ENCODE measurements at places on chromosomes 7 and 10.

DNA sequence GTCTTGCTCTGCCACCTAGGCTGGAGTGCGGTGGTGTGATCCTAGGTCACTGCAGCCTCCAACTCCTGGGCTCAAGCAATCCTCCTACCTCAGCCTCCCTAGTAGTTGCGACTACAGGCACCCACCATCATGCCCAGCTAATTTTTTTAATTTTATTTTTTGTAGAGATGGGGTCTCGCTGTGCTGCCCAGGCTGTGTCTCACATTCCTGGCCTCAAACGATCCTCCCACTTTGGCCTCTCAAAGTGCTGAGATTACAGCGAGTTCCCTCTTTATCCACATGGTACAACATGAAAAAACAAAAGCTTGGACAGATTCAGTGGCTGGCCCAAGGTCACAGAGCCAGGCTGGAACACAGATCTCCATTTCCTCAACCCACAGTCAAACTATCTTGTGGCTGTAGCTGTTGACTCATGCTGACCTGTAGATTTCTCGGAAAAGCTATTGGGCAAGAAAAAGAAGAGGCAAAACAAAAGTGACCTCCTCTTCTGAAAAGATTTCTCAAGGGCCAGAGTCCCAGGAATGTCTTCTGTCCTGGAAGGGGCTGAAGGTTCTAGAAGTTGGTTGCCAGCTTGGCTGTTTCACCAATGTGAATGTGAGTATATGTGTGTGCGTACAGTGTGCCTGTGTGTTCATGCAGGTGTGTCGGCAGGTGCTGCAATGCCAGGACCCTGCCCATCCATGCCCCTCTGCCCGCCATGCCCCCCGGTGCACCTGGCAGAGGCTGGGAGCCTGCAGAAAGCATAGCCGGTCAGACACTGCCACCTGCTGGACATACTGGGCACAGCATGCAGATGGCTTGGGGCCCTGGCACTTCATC lies 28.4 kb downstream of the TMEM130 start:
- H3K36me3 ChIP-seq, result no peaks in the 10 kb centered on the region
- peak; percentile 31 for DNase-seq
- H3K4me3 ChIP-seq, result no peak overlapping the region

DNA sequence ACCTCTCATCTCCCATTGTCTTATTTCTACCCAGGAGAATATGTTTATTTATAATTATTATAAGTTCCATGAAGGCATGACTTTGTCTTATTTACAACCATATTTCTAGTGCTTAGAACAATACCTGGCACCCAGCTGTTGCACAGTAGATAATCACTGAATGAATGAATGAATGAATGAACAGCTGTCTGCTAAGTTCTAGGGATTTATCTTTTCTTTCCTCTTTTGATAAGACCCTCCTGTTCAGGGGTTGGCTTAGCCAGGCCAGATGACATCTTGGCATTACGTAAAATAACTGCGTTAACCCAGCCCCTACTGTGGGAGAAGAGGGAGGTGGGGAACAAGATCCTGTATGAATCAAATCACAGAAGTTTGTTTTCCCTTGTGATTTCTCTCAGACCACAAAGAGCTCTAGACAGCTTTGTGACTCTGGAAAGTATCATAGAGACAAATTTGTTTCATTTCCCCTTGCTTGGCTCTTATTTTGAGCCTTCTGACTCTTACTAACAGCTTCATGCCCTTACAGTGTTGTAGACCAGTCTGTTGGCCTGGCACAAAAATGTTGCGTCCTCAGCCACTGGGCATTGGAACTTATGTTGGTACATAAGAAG lies 8.4 kb downstream of the ZNF862 start:
- no peak overlapping the region for H3K4me3 ChIP-seq
- peaks cover 15% of the 10 kb centered on the region for H3K4me1 ChIP-seq
- DNase-seq, result no peak
- H3K27me3 ChIP-seq, result no peaks in the 10 kb centered on the region

DNA sequence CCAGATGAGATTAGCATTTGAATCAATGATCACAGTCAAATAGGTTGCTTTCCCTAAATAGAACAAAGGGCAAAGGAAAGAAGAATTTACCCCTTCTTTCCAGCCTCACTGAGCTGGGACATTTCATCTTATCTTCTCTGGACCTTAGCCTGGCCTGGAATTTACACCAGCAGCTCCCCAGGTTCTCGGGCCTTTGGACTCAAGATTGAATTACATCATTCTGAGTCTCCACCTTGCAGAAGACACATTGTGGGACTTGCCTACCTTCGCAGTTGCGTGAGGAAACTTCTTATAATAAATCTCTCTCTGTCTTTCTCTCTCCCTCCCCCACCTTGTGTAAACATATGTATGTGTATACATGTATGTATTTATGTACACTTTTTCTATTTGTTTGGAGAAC lies 732.4 kb downstream of the IPMK start:
- no peak for DNase-seq
- no peaks in the 10 kb centered on the region for H3K36me3 ChIP-seq
- no peak overlapping the region for H3K27ac ChIP-seq
- H3K4me1 ChIP-seq, result no peaks in the 10 kb centered on the region

GRCh38 chr10:131070856-131071255 lies 240.7 kb downstream of the TCERG1L start:
- H3K27me3 ChIP-seq, result no peaks in the 10 kb centered on the region
- H3K4me3 ChIP-seq, result no peak overlapping the region
- H3K36me3 ChIP-seq, result no peaks in the 10 kb centered on the region
- H3K4me1 ChIP-seq, result no peaks in the 10 kb centered on the region
- no peak overlapping the region for H3K27ac ChIP-seq

DNA sequence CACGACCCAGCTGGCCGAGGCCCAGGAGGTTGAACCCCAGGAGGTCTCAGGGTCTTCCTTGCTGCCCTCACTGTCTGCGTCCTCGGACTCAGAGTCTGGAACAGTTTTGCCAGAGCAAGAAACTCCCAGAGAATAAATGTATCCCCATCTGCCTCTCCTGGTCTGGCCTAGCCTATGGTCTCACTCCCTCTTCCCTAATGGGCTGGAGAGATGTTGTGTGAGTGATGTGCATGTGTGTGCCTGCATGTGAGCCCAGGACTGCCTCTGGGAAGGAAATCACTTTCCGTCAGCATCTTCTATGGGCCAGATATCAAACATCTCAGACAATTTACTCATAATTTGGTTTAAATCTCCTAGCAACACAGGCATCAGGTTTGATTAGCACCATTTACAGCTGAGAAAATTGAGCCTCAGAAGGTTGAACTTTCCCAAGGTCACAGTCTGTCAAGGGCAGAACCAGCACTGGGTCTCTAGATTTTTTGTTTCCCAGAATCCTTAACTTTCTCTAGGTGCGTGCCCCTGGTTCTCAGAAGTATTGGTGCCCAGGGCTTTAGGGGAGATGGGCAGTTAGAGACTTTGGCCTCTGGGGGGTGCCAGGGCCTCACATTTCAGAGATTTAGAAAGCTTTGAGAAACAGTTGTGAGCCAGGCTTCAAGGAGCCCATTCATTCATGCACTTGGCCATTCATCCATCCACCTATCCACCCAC lies 4.9 kb downstream of the TMEM270 start:
- H3K27ac ChIP-seq, result no peak overlapping the region
- H3K4me3 ChIP-seq, result no peak overlapping the region
- H3K36me3 ChIP-seq, result no peaks in the 10 kb centered on the region

GRCh38 chr10:3563298-3563697 lies 221.7 kb downstream of the KLF6 start:
- no peaks in the 10 kb centered on the region for H3K27me3 ChIP-seq
- peaks cover 18% of the 10 kb centered on the region for H3K4me1 ChIP-seq
- no peak for DNase-seq
- no peaks in the 10 kb centered on the region for H3K36me3 ChIP-seq

DNA sequence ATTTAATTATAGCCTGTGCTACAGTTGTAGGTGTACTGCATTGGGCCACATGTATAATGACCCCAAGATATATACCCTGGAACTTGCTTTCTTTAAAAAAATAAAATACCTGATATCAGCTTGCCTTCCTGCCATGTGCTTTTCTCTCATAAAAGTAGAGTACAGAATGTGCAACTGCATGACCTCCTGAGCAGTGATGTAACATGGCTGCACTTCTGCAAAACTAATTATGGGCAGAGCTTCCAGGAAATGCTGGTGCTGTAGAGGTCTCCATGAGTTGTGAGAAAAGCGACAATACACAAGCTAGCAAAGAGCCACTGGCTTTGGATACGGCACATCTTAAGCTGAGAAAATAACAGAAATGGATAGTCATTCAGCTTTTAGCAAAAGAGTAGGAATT lies 6.5 kb upstream of the ERLIN1 start:
- H3K36me3 ChIP-seq, result peaks cover 69% of the 10 kb centered on the region
- no peaks in the 10 kb centered on the region for H3K27me3 ChIP-seq
- no peak for DNase-seq
- no peak overlapping the region for H3K4me3 ChIP-seq
- H3K4me1 ChIP-seq, result peaks cover 23% of the 10 kb centered on the region

GRCh38 chr10:99785646-99786045 lies 3.2 kb downstream of the ABCC2 start:
- no peaks in the 10 kb centered on the region for H3K4me1 ChIP-seq
- peaks cover under 1% of the 10 kb centered on the region for H3K27me3 ChIP-seq
- no peak for DNase-seq
- H3K4me3 ChIP-seq, result no peak overlapping the region
- no peak overlapping the region for H3K27ac ChIP-seq

DNA sequence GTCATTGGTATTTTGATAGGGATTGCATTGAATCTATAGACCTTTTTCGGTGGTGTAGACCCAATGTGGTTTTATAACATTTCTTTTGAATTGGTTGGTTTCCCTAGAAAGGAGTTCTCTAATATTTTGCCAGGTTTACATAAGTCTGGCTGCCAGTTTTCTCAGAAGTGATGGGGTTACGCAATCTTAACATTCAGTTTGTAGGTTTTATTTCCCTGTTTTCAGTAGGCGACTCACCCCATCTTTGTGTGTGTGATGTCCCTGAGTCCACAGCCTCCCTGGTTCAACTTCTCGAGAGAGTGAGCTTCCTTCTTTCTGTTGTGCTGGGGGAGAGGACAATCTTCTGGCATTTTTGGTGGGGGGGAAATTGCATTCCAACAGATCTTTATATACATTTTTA lies 9.6 kb upstream of the KIF5B start:
- no peak overlapping the region for H3K4me3 ChIP-seq
- H3K4me1 ChIP-seq, result no peaks in the 10 kb centered on the region
- H3K27ac ChIP-seq, result no peak overlapping the region

- no peak for DNase-seq
- H3K4me1 ChIP-seq, result no peaks in the 10 kb centered on the region
- no peaks in the 10 kb centered on the region for H3K27me3 ChIP-seq
- H3K36me3 ChIP-seq, result no peaks in the 10 kb centered on the region
- no peak overlapping the region for H3K27ac ChIP-seq
- no peak overlapping the region for H3K4me3 ChIP-seq
These were observed 59.8 kb downstream of the STK32C start for GRCh38 chr10:132247943-132248342.

DNA sequence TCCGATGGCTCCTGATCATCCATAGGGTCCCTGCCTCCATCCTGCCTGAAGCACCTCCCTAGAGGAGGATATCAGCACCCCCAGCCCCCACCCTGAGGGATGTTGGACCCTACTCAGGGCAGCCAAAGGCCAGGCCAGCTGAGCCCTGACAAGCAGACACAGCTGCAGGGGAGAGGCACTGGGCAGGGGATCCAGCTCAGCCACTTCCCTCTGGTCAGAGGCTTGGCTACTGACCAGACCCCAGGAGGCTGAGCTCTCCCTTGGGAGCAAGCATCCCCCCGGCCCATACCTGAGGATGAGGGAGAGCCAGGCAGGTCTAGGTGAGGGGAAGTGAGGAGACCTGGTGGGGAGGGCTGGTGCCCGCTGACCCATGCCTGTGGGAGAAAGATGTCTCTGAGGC lies 6.6 kb downstream of the LDB3 start:
- no peaks in the 10 kb centered on the region for H3K36me3 ChIP-seq
- no peak overlapping the region for H3K4me3 ChIP-seq
- no peaks in the 10 kb centered on the region for H3K4me1 ChIP-seq
- no peaks in the 10 kb centered on the region for H3K27me3 ChIP-seq
